ENCODE measurements at places on chromosomes 13 and 19.

GRCh38 chr19:2282062-2282861 is at the start of gene PEAK3:
Gene PEAK3 (minus strand): TSS chr19:2282175. CDS start chr19:2280931, 1,244 bp downstream.
- no peak for DNase-seq

- no peak for DNase-seq
Observed at GRCh38 chr19:38674388-38675171, 27.1 kb downstream of the ACTN4 start.

GRCh38 chr13:57629821-57630235 is 1.7 kb upstream of the PCDH17 start:
- DNase-seq: peak; percentile 92

DNA sequence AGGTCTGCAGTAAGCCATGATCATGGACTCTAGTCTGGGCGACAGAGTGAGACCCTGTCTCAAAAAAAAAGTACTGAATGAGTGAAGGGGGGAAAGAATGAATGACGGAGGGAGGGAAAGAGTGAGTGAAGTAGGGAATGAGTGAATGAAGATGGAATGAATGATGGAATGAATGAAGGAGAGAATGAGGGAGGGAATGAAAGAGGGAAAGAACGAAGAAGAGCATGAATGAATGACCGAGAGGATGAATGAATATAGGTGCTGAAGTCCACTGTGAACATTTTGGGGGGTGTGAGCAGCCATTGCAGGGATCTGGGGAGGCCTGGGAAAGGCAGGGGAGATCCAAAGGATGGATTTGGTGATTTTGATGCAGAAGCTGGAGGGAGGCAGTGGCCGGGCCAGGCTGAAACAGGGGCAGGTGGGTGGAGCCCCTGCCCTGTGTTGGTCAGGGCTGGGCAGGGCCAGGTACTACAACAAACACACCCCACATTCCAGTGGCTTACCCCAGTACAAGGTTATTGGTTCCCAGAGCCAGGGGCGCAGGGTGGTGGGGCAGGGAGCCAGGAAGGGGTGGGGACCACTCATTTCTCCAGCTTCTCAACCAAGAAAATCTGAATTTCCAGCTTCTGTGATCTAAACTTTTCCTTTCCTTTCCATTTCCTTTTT is 14.3 kb downstream of the SLC27A1 start:
- no peak for DNase-seq

- DNase-seq: no peak
Observed at GRCh38 chr19:7901337-7901736, 2.3 kb upstream of the MAP2K7 start.

DNA sequence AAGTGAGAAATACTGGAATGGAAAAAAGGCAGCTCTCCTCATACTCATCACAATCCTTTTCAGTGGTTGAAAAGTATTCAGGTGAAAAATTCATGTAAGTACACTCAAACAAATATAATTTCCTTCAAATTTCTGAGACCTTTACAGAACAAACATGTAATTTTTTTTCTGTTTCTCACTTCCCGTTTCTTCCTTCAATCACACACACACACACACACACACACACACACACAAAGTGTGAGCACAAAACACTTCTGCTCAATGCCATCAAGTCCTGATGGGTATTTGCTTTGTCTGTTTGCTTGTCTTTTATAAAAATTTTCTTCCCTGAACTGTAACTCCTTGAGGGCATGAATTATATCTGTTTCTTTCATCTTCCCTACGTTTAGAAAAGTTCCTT is 110.6 kb downstream of the LIG4 start:
- DNase-seq: no peak

- no peak for DNase-seq
Observed at GRCh38 chr19:53509845-53510244, 28.1 kb upstream of the ZNF331 start.

DNA sequence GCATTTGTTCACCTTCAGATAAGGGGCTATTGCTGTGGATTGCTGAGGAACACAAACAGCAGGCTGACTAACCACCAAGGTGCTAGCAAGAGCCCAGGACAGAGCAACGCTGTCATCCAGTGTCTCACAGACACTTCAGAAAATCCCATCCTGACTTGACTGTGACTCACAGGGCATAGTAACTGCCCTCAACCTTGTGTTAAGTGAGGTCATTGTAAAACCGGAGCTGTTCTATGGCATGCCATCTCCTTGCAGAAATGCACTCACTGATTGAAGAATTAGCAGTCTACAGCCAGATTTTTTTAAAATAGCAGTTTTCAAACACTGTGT is 51.1 kb downstream of the TNFRSF19 start:
- no peak for DNase-seq

- no peak for DNase-seq
Observed at GRCh38 chr13:60134376-60134775, 29.4 kb downstream of the DIAPH3 start.

GRCh38 chr13:110820322-110820721 is 94.5 kb downstream of the ANKRD10 start:
- DNase-seq: peak; percentile 68
